ENCODE measurements at places on chromosomes 4 and X.

DNA sequence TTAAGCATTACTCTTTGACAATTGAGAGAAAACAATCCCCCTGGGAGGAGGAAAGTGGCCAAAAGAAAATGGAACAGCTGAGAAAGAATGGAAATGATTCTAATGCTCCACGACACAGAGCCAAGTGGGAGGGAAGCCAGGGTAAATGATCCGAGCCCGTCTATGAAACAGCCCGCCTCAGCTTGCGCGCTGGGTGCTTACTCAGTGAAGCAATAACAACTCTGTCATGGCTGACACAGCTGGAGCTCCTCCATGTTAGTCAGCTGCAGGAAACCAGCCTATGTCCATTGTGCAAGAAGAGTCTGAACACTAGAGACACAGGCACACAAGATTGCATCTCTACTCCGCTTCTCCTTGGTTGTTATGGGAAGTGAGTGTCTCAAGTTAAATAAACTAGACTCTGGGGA is 19.3 kb downstream of the NOA1 start:
- DNase-seq: no peak

- peak; percentile 54 for DNase-seq
Measured at GRCh38 chr4:2793586-2794485, 951 bp downstream of the SH3BP2 start.

DNA sequence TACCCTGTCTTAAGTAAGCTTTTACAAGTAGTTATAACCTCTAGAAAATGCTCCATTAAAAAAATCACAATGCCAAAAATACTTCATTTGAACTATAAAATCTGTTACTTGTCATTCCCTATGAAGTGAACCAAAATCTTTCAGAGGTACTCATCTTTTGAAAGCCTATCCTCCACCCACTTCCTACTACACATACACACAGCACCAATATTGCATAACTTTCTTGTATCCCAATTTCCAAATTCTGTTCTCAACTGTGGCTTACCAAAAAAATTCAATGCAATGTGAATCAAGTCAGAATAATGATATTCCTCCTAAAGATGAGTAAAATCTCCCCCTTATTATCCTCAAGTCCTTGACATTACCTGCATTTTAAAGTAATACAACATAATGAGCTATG is 15.9 kb downstream of the DHX15 start:
- DNase-seq: no peak

DNA sequence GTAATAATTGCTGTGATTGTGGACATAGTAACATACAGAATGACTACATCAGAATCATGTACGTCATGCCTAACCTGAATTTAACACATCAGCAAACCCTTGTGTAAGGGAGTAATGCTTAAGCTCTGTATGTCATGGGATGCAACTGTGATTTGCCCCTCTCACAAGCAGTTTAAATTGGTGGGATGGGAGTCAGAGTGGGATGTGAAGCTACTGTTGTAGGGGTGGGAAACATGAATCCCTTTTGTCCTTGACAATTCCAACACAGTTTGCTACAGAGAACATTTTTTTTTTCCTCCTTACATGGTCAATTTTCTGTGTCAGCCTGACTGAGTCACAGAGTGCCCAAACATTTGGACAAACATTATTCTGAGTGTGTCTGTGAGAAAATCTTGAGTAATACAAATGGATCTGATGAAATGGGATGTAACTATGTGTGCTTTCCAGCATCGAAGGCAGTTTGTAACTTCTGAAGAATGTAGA is 392.8 kb downstream of the GPM6A start:
- no peak for DNase-seq

GRCh38 chrX:39158801-39159657 is 357.8 kb downstream of the MID1IP1 start:
- DNase-seq: no peak

- no peak for DNase-seq
Measured at GRCh38 chr4:176538217-176538925, 218.6 kb downstream of the SPCS3 start.

DNA sequence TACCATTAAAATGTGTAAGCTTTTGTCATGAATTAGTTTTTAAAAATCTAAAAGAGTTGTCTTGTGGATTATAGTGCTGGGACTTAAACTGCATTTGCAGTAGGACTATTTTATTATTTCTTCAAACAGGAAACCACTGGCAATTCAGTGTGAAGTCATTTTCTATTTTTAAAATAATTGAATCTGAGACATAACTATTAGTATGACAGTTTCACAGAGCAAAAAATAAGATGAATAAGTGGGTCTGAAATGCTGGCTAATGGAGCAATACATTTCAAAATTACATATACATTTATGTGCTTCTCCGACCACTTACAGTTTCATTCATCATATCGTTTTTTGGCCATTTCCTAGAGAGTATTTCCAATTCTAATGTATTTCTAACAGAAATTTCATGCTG is 75.3 kb upstream of the RAPGEF2 start:
- DNase-seq: no peak

GRCh38 chr4:181524499-181524898 is 718.7 kb upstream of the TENM3 start:
- DNase-seq: no peak

GRCh38 chrX:17242470-17242869 is 132.5 kb upstream of the NHS start:
- DNase-seq: no peak

DNA sequence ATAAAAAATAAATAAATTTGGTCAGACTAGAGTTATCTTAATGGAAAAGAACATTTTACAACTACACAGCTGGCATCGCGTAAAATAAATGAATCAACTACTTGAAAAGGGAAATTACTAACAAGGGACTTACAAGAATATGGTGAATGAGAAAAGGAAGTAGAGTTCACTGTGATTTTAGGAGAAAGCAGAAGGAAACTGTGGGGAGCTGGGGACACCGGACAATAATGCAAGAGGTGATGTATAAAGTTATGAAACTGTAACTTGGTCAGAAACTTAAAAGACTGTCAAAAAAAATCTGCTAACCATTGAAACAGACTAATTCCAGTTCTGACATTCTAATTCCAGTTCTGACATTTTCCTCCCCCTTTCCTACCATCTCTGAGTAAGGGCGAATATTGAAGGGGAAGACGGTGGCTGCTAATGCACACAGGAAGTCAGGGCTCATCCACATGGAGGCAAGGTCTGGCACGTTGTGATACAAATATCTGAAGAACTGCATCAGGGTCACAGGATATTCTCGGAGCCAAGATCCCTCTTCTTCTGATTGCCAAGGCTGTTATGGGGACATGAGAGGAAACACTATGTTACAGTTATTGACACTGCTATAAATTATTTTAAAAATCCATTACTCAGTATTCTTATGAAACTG is 170.5 kb downstream of the CDS1 start:
- DNase-seq: no peak

DNA sequence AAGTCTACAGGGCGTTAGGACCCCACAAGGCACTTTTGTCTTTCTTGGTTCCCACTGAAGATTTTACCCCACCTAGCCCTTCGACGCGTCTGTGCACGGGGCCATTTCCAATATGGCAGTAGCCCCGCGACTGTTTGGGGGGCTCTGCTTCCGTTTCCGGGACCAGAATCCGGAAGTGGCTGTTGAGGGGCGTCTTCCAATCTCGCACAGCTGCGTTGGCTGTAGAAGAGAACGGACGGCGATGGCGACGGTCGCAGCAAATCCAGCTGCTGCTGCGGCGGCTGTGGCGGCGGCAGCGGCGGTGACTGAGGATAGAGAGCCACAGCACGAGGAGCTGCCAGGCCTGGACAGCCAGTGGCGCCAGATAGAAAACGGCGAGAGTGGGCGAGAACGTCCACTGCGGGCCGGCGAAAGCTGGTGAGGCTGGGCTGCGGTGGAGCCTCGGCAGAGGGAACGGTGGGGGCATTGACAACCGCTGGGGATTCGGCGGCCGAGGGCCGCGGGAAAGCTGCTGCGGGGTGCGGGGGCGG is at the start of gene USP11:
Gene USP11, plus strand, starts transcription at position 207 of the 530 bp plus-strand sequence. Its CDS starts 35 bp downstream, at position 242.
- peak; percentile 59 for DNase-seq

DNA sequence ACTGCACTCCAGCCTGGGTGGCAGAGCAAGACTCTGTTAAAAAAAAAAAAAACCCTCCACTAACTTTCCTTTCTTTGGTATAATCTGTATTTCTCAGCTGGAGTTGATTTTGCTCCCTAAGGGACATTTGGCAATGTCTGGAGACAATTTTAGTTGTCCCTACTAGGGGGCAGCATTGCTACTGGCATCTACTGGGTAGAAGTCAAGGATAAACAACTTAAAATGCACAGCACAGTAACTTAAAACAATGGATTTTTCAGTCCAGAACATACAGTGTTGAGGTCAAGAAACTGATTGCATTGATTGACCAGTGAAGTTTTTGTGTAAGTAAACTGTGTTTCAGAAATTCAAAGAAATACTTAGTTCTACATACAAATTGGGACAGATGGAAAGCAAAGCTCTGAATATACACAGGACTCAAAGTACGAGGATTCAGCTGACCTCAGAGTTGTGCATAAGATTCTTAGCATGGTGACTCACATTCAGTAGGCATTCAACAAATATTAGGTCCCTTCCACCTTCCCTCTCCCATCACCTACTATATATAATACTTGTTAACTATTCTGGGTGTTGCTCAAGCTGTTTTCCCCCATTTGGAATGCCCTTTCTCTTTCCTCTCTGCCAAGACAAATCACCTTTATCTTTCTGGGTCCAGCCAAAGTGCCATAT is 8.8 kb downstream of the DDX53 start:
- no peak for DNase-seq

- DNase-seq: no peak
Measured at GRCh38 chr4:17138847-17139246, 240.4 kb upstream of the LDB2 start.

GRCh38 chr4:6873792-6874461 is 35.7 kb upstream of the TBC1D14 start:
- DNase-seq: peak; percentile 83

DNA sequence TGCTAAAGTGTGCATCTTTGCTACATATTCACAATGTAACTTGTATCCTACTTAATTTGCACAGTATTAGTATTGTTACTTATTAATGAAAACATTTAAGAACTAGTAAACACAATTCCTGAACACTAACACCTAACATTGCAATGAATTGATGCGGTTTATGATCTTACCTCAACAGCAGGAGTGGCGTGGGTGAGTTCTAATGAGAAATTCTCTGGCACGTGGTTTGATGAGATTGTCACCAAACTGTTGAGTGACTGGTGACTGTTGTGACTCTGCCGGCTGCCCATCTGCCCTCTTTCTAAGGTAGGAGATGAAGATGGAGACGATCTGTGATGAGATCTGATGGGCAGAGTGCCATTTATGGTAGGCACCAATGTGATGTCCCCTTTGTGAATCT is 2.9 kb downstream of the PCDH18 start:
- no peak for DNase-seq

GRCh38 chr4:3744901-3745300 is 21.3 kb upstream of the ADRA2C start:
- no peak for DNase-seq

DNA sequence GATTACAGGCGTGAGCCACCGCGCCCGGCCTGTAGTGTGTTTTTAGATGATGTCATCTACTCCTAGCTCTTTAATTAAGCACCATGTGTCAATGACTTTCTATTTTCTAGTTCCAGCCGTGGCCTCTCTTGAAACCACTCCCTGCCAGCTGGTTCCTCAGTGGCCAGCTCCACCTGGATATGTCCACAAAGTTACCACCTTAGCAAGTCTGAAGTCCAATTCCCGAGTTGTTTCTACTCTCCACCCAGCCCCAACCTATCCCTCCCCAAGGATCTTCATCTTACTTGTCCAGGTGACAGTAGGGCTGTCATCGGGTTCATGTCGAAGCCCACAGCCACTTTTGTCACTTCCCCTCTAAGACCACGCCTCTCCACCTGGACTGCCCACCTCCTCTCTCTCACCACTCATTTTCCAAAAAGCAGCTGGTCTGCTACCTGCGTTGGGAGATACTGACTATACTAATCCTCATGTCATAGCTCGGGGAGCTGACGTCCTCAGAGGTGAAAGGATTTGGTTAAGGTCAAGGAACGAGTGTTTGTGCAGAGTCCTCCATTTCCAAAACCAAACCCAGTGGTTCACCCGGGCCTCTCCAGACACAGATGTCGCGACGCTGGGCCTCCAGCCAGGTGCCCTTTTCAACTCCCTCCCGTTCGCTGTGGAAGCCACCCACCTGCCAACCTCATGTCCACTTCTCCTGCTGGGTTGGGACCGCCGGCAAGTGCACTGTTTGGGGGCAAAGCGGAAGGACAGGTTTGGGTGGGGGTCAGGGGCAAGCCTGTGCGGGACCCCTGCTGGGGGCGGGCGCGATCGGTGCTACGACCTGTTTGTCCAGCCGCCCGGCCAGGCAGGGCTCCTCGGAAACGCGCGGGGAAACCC is 704 bp downstream of the FAM3A start:
- no peak for DNase-seq

DNA sequence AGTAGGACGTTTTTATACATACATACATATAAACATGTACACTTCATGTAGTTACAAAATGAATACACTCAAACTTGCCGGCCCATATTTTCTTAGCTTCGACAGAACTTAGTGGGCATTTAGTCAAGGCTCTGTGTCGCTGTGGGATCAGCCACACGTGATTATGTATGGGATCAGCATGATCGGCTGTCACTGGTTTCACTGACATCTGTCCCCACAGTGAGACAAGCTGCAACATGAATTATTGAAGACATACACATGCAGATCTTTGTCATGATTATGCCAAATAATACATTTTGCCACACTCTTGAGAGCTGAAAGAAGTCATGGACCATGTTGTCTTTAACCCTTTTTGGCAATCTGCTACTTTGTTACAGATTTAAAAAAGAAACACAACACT is 38.2 kb upstream of the NAA11 start:
- no peak for DNase-seq

- DNase-seq: no peak
Measured at GRCh38 chr4:139802931-139803330, 137.3 kb downstream of the MGST2 start.
